Activated CD4-positive, CD25-positive, alpha-beta regulatory T cell (primary cell): ENCODE measurements at places on chromosomes 6 and 20.

DNA sequence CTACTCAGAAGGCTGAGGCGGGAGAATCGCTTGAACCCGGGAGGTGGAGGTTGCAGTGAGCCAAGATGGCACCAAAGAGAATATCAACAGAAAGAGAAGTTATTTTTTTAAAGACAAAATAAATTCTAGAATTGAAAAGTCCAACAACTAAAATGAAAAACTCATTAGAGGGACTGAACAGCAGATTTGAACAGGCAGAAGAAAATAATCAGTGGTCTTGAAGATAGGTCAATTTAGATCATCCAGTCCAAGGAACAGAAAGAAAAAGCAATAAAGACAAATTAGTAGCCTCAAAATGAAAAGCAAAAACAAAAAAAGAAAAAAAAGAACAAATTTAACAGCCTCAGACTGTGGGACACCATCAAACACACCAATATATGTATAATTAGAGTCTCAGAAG, 6.0 kb downstream of the UQCC1 start:
- no peak for DNase-seq

GRCh38 chr6:121917834-121918559, 481.5 kb upstream of the HSF2 start:
- no peak for DNase-seq

- no peak for DNase-seq
Measured at GRCh38 chr6:108452711-108453195, 108.0 kb upstream of the FOXO3 start.

- DNase-seq: no peak
Measured at GRCh38 chr6:154197196-154197860, 158.3 kb downstream of the OPRM1 start.

- DNase-seq: no peak
Measured at GRCh38 chr6:56624046-56624727, 18.5 kb downstream of the DST start.

DNA sequence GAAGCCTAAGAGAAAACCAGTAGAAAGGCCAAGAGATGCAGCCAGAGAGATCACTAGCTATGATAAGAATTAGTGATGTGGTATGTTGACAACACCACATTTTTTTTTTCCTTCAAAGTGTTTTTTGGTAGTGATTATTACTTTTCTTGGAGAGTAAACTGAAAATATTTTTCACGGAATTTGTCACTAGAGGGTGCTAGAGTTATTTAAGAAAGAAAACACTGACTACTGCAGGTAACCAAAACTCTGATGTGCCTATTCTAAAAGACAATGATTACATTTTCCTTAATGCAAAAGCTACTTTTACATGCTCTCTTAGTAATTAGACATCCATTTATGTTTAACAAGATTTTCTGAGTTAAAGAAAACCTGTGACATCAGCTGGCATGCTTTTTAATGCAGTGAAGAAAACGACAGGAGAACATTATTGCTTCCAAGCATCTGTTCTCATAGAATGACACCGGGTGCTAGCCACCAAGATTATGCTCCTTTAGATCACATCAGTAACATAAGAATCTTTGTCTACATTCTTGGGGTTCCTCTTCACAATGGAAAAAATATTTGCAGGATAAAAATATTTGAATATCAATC, 28.8 kb downstream of the RWDD2A start:
- no peak for DNase-seq

GRCh38 chr6:1091900-1092299, 220.0 kb upstream of the FOXQ1 start:
- DNase-seq: no peak

- DNase-seq: no peak
Measured at GRCh38 chr20:31870726-31871617, 538 bp downstream of the TTLL9 start.

GRCh38 chr6:163333701-163334663, 80.5 kb upstream of the QKI start:
- DNase-seq: no peak

GRCh38 chr6:97067045-97067444, 142.5 kb downstream of the KLHL32 start:
- DNase-seq: no peak

- no peak for DNase-seq
Measured at GRCh38 chr6:17505062-17505476, 95.0 kb upstream of the FAM8A1 start.

DNA sequence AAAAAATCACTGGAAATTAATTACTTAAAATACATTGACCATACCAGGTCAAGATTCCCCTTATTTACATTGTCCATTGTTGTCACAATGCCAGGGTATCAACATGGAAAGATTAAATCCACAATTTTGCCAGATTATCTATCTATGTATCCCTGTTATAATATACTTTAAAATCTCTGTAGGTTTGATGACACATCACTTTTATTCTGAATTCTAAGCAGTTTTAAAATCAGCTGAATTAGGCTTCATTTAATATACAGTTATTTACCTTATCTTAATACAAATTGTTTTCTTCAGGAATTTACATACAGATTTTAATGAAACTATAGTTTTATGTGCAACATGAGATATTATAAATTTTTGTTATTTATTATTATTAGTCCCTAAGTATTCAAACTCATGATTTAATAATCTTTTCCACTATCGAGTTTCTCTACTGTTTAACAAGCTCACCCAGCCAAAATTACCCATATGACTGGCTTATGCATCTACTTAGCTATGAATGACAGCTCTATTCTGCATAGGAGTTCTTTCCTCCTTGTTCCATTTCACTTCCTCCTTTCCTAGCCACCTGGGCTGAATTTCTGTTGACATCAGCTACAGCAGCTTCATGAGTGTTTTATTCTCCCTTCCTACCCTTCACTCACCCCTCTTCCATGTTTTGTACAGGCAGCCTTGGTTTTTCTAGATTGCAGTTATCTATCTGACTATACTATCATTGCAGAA, 654.2 kb upstream of the MAP3K7 start:
- no peak for DNase-seq

- DNase-seq: no peak
Measured at GRCh38 chr6:33589731-33590530, 9.9 kb upstream of the BAK1 start.

GRCh38 chr20:17762873-17763557, 63.2 kb downstream of the BANF2 start:
- DNase-seq: no peak

GRCh38 chr6:23414051-23414445, 712.0 kb upstream of the NRSN1 start:
- DNase-seq: no peak
